ENCODE measurements at places on chromosomes 2 and 18. TPM values are rescaled to one million over a fixed set of nuclear protein-coding genes. Genes with fewer than 3 reads are reported as not detected.

- H3K36me3 ChIP-seq = peaks cover 45% of the 10 kb centered on the region
- no peaks in the 10 kb centered on the region for H3K27me3 ChIP-seq
- H3K4me1 ChIP-seq = peaks cover 28% of the 10 kb centered on the region
- no peak for DNase-seq
- H3K4me3 ChIP-seq = no peak overlapping the region
Observed at GRCh38 chr2:69185807-69186206, 172.8 kb downstream of the ANTXR1 start.

The NDUFB3 gene
- 59.2 TPM for total RNA-seq

DNA sequence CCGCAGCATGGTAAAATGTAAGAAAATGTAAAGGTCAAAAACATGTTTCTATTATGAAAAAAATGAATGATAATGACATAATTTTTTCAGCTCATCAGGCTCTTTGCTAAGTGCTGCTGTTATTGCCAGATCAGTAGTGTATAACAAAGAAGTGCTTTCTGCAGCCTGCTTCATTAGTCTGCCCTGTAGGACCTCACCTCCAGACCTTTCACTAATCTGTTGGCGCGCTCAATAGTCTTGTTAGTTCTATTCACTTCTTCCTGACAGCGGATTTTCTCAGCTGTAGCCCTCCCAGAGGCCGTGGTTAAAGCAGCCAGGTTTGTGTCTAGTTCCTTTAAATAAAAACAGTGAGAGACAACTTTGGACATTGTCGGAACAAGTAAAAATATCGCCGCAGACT lies 97.7 kb downstream of the CDCA7 start:
- peaks cover 12% of the 10 kb centered on the region for H3K27me3 ChIP-seq
- H3K36me3 ChIP-seq = no peaks in the 10 kb centered on the region
- H3K4me1 ChIP-seq = peaks cover 7% of the 10 kb centered on the region

- no peaks in the 10 kb centered on the region for H3K36me3 ChIP-seq
- no peak overlapping the region for H3K27ac ChIP-seq
- H3K4me3 ChIP-seq = no peak overlapping the region
- H3K27me3 ChIP-seq = no peaks in the 10 kb centered on the region
- no peak for DNase-seq
Observed at GRCh38 chr18:73717570-73717969, 430.1 kb downstream of the FBXO15 start.

All from chondrocyte (in vitro differentiated cells).